ENCODE measurements at places on chromosomes 3 and 15.

- DNase-seq: no peak
Measured at GRCh38 chr3:176796371-176796770, 400.9 kb downstream of the TBL1XR1 start.

GRCh38 chr3:66430876-66431275 is 69.9 kb downstream of the LRIG1 start:
- DNase-seq: no peak

DNA sequence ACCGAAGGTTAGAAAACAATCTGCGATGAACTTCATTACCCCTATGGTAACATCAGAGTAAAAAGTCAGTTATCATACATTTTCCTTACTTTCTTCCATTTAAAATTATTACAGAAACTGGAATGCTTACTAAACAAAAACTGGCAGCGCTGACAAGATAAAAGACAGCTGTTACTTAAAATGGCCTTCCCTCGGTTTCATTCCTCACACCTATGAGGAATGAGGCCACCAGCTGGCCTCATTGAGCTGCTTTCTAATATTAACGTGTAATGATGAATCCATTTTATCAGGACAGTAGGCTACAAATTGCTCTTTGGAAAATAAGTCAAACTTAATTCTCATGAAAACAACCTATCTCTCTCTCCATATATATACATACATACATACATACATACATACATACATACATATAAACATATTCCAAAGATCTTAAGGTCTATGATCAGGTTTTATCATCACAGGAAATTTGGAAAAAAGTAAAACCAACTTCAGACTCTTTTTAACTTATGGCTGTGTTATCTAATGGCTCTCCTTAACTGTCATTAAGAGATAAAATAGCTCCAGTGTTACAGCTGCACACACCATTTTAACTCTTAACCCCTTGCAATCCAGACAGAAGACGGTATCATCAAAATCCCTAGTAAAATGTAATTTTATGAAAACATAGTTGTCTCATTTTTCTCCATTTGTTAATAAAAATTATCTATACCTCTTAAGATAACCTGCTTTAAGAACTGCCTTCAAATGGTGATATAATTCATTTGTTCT is 5.2 kb downstream of the CCNL1 start:
- DNase-seq: no peak

DNA sequence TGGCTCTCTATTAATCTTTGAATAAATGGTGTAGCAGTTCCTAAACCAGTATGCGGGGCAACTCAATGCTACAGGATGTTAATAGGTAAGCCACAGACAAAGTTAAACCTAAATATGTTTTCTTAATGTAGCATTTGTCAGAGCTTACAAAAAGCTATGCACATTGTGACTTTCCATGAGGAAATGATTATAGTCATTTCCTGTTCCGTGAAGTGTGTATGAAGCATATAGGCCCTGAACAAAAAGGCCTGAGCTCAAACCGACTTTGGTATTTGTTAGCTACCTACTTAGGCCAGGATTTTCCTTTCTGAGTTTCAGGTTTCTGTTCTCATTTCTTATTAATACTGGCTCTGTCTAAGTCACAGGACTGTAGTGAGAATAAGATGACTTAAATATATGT is 14.2 kb downstream of the ZNF80 start:
- no peak for DNase-seq

- no peak for DNase-seq
Measured at GRCh38 chr3:189513281-189514117, 117.7 kb upstream of the TP63 start.

DNA sequence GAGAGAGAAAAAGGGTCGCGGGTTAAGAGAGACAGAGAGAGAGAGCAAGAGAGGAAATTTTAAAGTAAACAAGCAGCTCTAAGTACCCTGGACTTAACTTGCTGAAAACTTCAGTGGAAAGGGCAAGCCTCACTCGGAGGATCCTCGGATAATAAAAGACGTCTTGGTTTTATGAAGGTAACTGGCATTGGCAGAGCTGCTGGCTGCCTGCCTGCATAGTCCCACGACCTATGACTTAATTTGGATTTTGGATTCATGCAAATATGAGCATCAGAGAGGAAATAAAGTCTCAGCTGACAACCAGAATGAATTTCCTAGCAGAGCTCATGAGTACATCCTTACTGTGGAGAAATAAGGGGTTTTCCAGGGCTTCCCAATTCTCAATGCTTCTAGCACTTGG is 95.1 kb upstream of the PDZRN3 start:
- DNase-seq: no peak

GRCh38 chr15:64162478-64162868 is 349 bp downstream of the PPIB start:
- no peak for DNase-seq

- no peak for DNase-seq
Measured at GRCh38 chr3:31219131-31219843, 313.4 kb upstream of the STT3B start.

DNA sequence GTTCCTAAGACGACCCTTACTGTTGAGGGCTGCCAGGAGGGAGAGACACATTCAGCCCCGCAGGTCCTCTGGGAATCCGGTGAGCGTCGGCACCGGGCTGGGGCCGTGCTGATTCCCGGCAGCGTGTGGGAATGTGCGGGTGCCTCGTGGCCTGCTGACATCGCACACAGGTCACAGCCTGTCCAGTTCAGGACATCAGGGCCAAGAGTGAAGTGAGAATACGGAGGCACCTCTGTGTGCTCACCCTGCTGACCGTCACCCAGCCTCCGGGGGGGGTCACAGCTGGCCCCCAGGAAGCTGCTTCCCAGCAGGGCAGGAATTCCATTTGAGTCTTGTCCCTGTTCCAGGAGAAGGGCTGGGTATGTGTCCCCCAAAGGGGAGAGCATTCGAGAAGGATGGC is 53.6 kb downstream of the PGPEP1L start:
- no peak for DNase-seq

GRCh38 chr15:40048926-40049475 is 10.0 kb upstream of the SRP14 start:
- DNase-seq: no peak

DNA sequence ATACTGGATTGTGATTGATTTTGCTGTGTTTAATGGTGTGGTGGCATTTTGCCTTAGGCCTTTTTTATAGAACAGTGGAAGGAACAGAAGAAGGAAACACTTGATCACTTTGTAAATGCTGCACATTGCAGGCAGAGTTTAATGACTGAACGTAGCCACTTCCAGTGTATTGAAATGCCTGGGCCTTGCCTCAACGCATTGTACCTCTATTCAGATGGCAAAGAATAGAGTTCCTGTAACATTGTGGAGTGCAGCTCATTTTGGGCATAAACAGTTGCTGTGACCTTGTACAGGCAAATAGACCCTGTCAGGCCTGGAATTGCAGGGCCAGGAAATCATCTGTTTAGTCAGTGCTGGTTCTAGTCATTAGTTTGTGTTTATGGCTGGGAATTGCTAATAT is 225.0 kb downstream of the EPHA3 start:
- peak; percentile 39 for DNase-seq

GRCh38 chr15:70291305-70292075 is 193.8 kb upstream of the TLE3 start:
- no peak for DNase-seq

GRCh38 chr3:178257491-178257890 is 278.7 kb upstream of the KCNMB2 start:
- no peak for DNase-seq

GRCh38 chr15:70142322-70143191 is 44.8 kb upstream of the TLE3 start:
- DNase-seq: no peak

DNA sequence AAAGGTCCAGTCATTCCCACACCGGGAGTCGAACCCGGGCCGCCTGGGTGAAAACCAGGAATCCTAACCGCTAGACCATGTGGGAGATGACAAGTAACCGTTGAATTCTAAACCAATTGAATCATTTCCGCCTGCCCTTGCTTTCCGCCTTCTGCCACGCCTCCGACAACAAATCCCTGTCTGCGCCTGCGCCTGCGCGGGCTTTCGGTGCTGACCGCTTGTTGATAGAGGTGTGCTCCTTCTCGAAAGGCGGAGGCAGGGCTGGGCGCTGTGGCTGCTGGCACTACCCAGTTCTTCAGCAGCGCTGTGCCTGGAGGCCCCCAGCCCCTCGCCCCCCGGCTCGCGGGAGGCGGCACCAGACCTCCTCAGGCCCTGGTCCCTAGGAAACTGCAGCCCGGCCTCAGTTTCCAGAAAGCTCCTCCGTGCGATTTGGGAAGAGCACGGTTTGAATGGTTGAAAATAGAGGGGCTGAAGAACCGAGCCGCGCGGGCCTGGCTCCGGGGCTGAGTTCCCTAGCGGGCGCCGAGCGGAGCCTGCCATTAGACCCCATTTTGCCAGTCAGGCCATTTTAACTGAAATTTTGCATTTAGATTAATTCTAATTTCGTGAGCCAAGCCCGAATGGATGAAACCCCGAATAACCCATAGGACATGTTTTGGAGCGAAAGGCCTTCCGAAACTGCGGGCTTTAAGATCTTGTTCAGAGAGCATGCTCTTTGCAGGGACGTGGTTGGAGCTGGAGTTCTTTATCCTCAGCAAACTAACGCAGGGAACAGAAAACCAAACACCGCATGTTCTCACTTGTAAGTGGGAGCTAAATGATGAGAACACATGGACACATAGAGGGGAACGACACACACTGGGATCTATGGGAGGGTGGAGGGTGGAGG is 219.3 kb upstream of the ATP10A start:
- peak; percentile 85 for DNase-seq

GRCh38 chr3:47813551-47814177 is 10.7 kb downstream of the DHX30 start:
- DNase-seq: no peak

DNA sequence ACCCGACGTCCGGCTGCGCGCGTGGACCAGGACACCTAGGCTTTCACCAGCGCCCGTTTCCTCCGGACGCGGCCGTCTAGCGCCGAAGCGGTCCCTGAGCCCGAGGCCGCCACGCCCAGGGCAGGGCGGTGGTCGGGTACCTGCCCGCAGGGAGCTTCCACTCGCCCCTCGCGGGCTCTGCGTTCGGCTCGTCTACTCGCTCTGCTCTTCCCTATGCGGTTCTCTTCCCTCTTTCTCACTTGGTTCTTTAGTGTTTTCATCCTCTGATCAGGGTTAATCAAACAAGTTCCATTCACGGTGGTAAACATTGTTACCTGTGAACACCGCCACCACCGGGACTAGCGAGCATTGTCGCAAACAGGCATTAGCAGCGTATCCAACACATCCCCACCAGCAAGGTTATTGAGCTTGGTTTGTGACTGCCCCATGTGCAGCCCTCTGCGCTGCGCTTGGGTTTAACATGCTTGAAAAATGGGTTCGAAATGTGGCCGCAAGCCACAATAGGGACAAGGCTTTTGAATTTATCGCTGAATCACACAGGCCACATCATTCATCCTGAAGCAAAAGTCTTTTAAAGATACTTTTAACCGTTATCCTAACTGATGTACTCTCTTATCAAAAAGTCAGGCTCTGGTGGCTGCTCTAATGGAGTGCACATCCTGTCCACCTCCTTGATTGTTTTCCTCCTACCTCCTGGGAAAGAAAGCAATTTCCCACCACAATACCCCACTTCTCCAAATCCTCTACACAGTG is 843 bp upstream of the CD47 start:
- no peak for DNase-seq

GRCh38 chr3:87982421-87982820 is 76.4 kb downstream of the CGGBP1 start:
- no peak for DNase-seq

DNA sequence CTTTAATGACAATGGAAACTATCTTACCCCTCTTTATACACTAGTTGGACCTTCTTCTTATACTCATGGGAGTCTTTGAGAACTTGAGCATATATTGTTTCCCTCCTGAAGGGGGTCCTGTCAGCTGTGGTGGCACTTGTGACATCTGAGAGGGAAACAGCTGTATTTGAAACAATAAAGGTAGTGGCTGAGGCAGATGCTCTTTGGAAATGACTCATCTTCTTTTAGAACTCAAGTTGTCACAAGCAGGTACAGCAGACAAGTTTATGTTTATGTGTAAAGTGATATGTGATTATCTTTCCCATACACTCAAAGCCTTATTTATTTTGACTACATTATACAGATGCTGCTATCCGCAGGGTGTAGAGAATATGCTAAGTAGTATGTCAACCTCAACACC is 220.0 kb upstream of the GRM7 start:
- DNase-seq: no peak

GRCh38 chr3:385151-385550 is 188.6 kb downstream of the CHL1 start:
- no peak for DNase-seq

GRCh38 chr3:195822131-195822696 is 10.5 kb upstream of the MUC4 start:
- no peak for DNase-seq

GRCh38 chr3:172140499-172141391 is 101.4 kb downstream of the FNDC3B start:
- DNase-seq: no peak

- DNase-seq: peak; percentile 0
Measured at GRCh38 chr3:90184861-90185260, 1077.4 kb downstream of the EPHA3 start.

Data from NT2/D1 (cell line).